ENCODE measurements at places on chromosomes 5 and 9.

DNA sequence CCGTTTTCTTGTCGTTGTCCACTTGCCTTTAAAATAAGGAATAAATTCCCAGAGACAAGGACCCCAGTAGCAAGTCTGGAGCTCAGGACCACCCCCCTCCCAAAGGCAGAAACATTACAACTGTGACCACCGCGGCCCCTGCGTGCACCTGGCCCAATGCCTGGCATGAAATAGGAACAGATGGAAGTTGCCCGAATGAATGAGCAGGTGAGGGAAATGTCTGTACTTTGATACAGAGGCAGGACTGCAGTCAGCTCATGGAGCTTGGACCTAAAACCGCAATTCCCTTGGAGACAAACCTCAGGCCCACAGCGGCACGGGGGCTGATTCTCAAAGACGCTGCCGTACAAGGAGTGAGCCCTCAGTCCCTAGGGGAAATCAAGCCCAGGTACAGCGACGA is 55.3 kb upstream of the SARDH start:
- no peak for DNase-seq

- DNase-seq = no peak
These were observed 99.8 kb downstream of the TLE4 start for GRCh38 chr9:79671558-79671957.

DNA sequence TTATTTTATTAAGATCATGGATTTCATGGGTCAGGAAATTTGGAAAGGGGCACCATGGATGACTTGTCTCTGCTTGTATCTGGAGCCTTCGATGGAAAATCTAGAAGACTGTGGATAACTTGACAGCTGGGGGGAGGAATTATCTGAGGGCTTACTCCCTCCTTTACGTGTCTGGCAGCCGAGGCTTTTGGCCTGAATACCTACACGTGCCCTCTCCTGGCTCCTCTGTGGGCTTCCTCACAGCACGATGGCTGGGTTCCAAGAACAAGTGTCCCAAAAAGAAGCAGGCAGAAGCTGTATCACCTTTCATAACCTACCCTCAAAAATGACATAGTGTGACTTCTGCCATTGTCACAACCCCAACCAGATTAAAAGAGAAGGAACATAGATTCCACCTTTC is 228.9 kb downstream of the GRIA1 start:
- DNase-seq = no peak

GRCh38 chr9:124257070-124257843 is 492 bp upstream of the NEK6 start:
- DNase-seq = no peak

DNA sequence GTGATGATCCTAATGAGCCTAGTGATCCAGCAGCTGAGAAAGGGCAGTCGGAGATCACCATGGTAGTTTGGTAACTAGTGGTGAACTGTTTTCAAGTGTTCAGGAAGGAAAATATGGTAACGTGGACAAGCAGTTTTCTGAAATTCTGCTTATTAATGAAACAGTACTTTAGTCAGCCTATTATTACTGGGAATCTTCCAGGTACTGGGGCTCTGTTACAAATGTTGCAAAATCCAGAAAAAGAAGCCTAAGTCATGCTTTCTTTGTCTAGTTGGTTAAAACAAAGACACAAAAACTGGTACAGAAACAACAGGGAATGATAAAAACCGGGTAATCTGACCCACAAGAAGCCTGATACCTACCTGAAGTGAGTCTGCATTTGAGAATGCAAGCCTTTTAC is 18.2 kb downstream of the TTC23L start:
- no peak for DNase-seq

- DNase-seq = peak; percentile 9
These were observed 1.1 kb downstream of the EPB41L4B start for GRCh38 chr9:109319626-109320241.
